GM23338 (cell line): ENCODE measurements at places on chromosomes 7 and 10. TPM values are rescaled to one million over a fixed set of nuclear protein-coding genes. Genes with fewer than 3 reads are reported as not detected.
A peak's percentile ranks its signal among the peaks of the same experiment; 100 is the strongest.

GRCh38 chr7:43686991-43687390 lies 42.3 kb downstream of the COA1 start:
- no peak for DNase-seq
- no peak overlapping the region for H3K27ac ChIP-seq
- no peaks in the 10 kb centered on the region for H3K36me3 ChIP-seq

GRCh38 chr10:112844681-112845544 lies 105.1 kb upstream of the TCF7L2 start:
- H3K4me3 ChIP-seq: no peak overlapping the region
- no peaks in the 10 kb centered on the region for H3K4me1 ChIP-seq
- no peaks in the 10 kb centered on the region for H3K27me3 ChIP-seq
- H3K36me3 ChIP-seq: peaks cover 10% of the 10 kb centered on the region; the same call in 1 of the 2 replicates

ATP6V0A4 gene
- total RNA-seq: 0.35 and 1.3 TPM in 2 replicates

CTAGE4 gene
- 3.4 and 10.1 TPM in 2 replicates for total RNA-seq

DNA sequence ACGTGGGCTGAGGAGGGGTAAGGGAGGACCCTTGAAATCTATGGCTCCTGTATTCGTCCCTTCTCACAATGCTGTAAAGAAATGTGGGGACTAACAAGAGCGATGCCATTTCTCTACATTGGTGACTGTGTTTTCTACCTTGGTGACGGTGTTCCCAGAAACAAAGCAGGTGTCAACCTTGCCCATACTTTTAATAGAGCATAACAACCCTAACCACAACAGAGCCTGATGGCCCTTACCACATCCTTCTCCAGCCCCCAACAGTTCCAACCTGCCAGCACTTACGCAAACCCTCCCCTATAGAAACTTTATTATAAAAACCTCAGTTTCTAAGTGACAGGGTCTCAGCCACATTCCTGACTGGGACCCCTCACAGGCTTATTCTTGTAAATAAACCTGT lies 28.2 kb upstream of the ADCYAP1R1 start:
- H3K4me3 ChIP-seq: no peak overlapping the region
- H3K27ac ChIP-seq: no peak overlapping the region
- DNase-seq: no peak
- H3K4me1 ChIP-seq: peaks cover 17% of the 10 kb centered on the region
- no peaks in the 10 kb centered on the region for H3K27me3 ChIP-seq
- H3K36me3 ChIP-seq: no peaks in the 10 kb centered on the region

- H3K36me3 ChIP-seq: no peaks in the 10 kb centered on the region
- no peaks in the 10 kb centered on the region for H3K27me3 ChIP-seq
Observed at GRCh38 chr7:31256506-31256905, 84.0 kb downstream of the NEUROD6 start.

PTN gene
- total RNA-seq: 18.5 and 20.1 TPM in 2 replicates

DNA sequence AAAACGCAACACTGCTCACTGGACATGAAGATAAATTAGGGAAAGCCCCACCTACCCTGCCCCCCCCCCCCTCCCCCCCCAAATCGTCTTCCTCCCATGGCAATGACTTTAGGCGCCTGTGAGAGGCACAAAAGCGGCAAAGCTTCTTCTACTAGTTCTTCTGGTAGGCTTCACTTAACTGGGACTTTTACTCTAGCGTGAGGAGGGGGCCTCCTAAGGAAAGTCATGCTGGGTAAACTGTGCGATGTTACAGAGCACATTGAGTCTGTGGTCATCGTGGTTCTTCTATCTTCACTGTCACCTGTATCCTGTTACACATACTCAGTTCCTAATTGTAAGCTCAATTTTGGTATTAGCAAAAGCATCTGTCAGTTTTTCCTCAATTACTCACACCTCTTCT lies 25.1 kb downstream of the HSPB1 start:
- no peak overlapping the region for H3K4me3 ChIP-seq
- H3K27me3 ChIP-seq: no peaks in the 10 kb centered on the region
- no peak for DNase-seq
- H3K27ac ChIP-seq: no peak overlapping the region
- peaks cover 40% of the 10 kb centered on the region for H3K36me3 ChIP-seq

DNA sequence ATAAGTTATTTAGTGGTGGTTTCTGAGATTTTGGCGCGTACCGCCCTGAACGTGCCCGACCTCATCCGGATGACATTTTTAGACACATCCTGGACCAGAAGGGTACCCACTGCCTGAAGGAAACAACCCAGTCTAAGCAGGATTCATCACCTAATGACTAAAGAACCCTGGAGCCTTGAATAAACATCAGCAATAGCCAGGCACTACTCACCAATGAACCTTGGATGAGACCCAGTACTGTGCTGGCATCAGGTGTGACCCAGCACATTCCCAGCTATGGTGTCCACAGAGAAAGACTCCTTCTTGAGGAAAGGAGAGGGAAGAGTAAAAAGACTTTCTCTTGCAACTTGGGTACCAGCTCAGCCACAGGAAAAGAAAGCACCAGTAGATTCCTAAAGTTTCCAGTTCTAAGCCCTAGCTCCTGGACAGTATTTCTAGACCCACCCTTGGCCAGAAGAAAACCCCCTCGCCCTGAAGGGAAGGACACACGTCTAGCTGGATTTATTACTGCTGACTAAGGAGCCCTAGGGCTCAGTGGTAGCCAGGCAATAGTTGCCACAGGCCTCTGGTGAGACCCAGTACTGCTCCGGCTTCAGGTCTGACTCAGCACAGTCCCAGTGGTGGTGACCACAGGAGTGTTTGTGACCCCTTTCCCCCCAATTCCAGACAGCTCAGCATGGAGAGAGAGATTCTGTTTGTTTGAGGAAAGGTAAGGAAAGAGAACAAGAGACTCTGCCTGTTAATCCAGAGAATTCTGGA lies 32.5 kb downstream of the ZNF277 start:
- H3K4me3 ChIP-seq: no peak overlapping the region
- H3K4me1 ChIP-seq: no peaks in the 10 kb centered on the region; the same call in 1 of the 2 replicates
- H3K27me3 ChIP-seq: no peaks in the 10 kb centered on the region
- H3K36me3 ChIP-seq: no peaks in the 10 kb centered on the region
- no peak overlapping the region for H3K27ac ChIP-seq
- no peak for DNase-seq

DNA sequence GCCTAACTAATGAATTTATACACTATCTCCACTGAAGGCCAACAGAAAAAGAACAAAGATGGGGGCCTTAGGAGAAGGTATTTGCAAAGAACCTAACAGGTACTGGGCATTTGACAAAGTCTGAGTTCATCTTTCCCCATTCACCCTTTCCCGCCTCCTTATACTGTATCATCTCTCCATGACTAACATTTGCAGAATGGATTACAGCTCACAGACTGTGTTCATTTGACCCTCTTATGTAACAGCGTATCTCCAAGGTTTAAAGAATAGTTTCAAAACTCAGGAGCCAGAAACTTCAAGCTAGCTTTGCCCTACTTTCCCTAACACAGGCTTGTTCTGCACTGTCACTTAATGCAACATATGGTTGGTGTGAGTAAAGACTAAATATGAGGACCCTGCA lies 238.7 kb upstream of the CELF2 start:
- no peaks in the 10 kb centered on the region for H3K27me3 ChIP-seq
- H3K4me1 ChIP-seq: no peaks in the 10 kb centered on the region
- no peaks in the 10 kb centered on the region for H3K36me3 ChIP-seq
- H3K27ac ChIP-seq: no peak overlapping the region

DNA sequence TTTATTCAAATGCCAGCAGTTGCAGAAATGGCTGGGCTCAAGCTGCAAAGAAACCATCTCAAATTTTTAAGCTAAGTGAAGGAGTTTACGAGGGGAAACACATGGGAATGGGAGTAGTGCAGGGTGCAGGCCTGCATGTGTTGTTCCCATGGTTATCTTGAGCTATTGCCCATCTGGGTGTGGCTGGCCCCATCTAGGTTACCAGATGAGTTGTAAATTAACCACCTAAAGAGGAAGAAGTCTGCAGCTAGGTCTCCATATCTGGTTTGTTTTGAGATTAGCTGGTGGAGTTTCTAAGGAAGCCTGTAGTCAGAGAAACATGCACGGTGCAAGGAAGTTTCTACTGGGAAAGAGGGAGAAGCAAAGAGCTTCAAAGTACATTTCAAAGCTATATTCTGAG lies 23.3 kb upstream of the STEAP2 start:
- no peaks in the 10 kb centered on the region for H3K27me3 ChIP-seq
- H3K4me1 ChIP-seq: no peaks in the 10 kb centered on the region
- no peak for DNase-seq
- H3K4me3 ChIP-seq: no peak overlapping the region

DNA sequence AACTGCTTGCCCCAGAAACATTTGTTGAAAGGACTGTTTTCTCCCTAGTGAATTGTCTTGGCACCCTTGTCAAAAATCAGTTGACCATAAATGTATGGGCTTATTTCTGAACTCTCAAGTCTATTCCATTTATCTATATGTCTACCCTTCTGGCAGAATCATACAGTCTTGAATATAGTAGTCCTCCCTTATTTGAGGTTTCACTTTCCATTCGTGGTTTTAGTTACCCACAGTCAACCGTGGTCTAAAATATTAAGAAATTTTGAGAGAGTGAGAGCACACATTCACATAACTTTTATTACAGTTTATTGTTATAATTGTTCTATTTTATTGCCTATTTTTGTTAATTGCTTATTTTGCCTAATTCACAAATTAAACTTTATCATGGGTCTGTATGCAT lies 17.4 kb upstream of the CEP41 start:
- no peaks in the 10 kb centered on the region for H3K4me1 ChIP-seq
- H3K4me3 ChIP-seq: no peak overlapping the region
- no peaks in the 10 kb centered on the region for H3K36me3 ChIP-seq
- H3K27me3 ChIP-seq: no peaks in the 10 kb centered on the region

- no peaks in the 10 kb centered on the region for H3K27me3 ChIP-seq
- no peak overlapping the region for H3K27ac ChIP-seq
- peak; percentile 70 for DNase-seq
Observed at GRCh38 chr7:13279854-13280435, 592.5 kb downstream of the ARL4A start.

OR13A1 gene
- total RNA-seq: 0.12 TPM in 1 of 2 replicates, not detected in the other

DNA sequence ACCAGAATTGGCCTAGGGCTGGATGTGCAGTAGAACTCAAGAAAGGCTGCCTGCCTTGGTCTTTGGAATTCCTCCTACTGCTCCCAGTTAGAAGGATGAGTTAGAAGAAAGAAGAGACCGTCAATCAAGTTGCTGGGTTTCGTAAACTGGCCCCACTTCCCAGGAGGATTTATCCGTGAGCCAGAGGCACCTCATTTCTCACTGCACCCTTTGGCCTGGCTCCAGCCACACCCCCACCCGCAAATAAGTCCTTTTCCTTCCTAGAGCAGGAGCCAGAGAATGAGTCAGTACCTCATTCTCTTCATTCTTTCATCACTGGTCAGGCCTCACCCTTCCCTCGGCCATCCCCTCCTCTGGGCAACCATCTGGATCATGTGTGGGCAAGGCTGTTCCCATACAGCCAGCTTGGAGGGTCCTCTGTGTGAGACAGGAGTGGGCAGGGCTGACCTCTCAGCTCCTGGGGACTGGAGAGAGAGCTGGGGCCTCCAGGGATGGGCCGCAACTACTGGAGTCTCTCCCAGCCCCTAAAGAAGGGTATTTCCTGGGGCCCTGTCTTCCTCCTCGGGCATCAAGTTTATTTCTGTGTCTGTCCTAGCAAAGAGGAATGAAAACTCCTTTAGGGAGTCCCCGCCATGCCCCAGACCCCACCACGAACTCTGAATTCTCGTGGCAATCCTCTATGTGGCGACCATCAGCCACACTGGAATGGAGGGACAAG lies 87.2 kb upstream of the DUSP5 start:
- no peak for DNase-seq
- H3K27ac ChIP-seq: no peak overlapping the region
- H3K4me1 ChIP-seq: 0 out of 2 replicates have a peak, but pooled peaks cover 8% of the 10 kb centered on the region
- no peaks in the 10 kb centered on the region for H3K27me3 ChIP-seq
- no peak overlapping the region for H3K4me3 ChIP-seq

- H3K4me1 ChIP-seq: no peaks in the 10 kb centered on the region
- no peaks in the 10 kb centered on the region for H3K36me3 ChIP-seq
- no peak for DNase-seq
- no peak overlapping the region for H3K27ac ChIP-seq
- no peaks in the 10 kb centered on the region for H3K27me3 ChIP-seq
Observed at GRCh38 chr10:115604627-115605026, 511.5 kb downstream of the ATRNL1 start.

- no peaks in the 10 kb centered on the region for H3K36me3 ChIP-seq
- no peak for DNase-seq
- no peaks in the 10 kb centered on the region for H3K4me1 ChIP-seq
- no peak overlapping the region for H3K27ac ChIP-seq
- no peaks in the 10 kb centered on the region for H3K27me3 ChIP-seq
Observed at GRCh38 chr10:28248092-28248491, 54.8 kb downstream of the MPP7 start.

DNA sequence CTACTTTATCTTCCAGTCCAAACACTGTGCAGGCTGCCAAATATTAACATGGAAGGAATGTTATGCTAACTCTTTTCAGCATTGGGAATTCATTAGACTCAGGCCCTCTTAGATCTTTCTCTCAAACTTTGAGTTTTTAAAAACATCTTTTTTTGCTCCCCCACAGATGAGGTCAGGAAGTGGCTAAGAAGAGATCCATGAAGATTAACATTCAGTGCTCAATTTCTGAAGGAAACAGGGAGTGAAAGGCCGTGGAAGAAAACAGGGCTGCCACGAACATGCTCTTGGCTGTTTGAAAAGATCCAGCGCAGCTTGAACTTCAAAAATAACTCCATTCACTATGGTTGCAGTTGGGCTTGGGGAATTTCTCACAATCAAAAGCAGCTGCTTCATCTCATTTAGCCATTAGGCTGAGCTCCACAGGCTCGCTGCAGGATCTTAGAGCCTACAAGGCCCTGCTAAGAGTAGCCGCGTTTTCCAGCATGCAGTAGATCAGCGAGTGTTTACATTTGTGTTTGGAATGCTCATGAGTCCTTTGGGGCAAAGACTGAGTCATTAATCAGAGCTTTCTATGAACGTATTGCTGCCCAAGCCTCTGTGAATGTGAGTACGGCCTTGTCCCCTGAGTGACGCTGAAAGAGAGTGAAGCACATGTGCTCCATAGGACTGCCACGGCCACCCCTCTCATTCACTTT lies 41.2 kb upstream of the TNS3 start:
- no peak overlapping the region for H3K4me3 ChIP-seq
- H3K4me1 ChIP-seq: peaks cover 21% of the 10 kb centered on the region; the same call in 1 of the 2 replicates
- no peaks in the 10 kb centered on the region for H3K36me3 ChIP-seq
- no peaks in the 10 kb centered on the region for H3K27me3 ChIP-seq

- no peak overlapping the region for H3K4me3 ChIP-seq
- no peak overlapping the region for H3K27ac ChIP-seq
- no peak for DNase-seq
- no peaks in the 10 kb centered on the region for H3K27me3 ChIP-seq
- peaks cover 11% of the 10 kb centered on the region for H3K4me1 ChIP-seq
Observed at GRCh38 chr7:141114029-141114664, 40.3 kb downstream of the TMEM178B start.

- no peaks in the 10 kb centered on the region for H3K36me3 ChIP-seq
- no peak for DNase-seq
- no peaks in the 10 kb centered on the region for H3K27me3 ChIP-seq
- H3K27ac ChIP-seq: no peak overlapping the region
Observed at GRCh38 chr10:569961-570627, 119.4 kb downstream of the DIP2C start.

DNA sequence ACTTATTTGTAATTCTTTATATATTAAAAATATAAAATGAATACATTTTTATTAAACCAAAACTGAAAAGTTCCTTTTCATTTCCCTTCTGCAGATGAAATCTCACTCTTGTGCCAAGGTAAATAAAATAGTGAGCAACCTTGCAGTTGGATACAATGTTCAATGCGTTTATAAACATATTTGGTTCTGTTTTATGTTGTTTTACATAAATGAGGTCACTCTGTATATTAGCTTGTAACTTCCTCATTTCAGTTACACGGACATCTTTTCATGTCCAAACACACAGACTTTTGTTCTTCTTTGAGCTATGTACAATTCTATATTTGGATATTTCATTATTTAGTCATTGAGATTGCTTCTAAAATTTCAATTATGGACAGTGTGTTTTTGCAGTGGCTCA lies 107.7 kb downstream of the BBS9 start:
- no peak for DNase-seq
- H3K4me3 ChIP-seq: no peak overlapping the region
- no peaks in the 10 kb centered on the region for H3K4me1 ChIP-seq
- H3K27me3 ChIP-seq: no peaks in the 10 kb centered on the region
- H3K36me3 ChIP-seq: no peaks in the 10 kb centered on the region
- no peak overlapping the region for H3K27ac ChIP-seq

HSPB1 gene
- 47.5 and 48.1 TPM in 2 replicates for total RNA-seq
